ENCODE measurements at places on chromosomes 5 and 9.

DNA sequence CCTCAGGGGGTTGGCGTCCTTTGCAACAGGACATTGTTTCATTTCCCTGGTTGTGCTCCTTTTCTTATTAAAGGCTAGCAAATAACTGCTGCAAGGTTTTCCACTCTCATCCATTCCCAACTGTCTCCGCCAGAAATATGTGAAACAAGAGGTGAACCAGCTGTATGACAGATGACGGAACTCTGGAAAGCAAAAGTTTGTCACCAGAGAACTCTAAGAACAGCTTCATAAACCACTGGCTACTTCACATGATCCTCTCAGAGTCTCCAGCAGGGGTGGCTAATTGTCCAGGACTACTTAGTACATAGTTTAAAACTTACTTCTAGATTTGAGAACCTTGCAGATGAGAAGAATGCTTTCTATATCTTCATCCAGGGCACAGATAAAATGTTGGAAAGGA lies 195.9 kb upstream of the RAD23B start:
- DNase-seq: no peak

DNA sequence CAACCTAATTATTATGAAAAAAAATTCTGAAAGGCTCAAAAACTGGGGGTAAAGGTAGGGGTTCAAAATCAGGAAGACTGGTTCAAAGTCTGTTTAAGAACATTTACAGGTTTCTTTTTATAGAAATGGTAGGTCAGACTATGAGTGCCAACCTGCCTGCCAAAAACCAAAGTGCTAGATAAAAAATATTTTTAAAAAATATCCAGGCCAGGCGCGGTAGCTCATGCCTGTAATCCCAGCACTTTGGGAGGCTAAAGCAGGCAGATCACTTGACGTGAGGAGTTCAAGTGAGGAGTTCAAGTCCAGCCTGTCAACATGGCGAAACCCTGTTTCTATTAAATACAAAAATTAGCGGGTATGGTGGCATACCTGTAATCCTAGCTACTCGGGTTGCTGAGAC lies 67.0 kb downstream of the NR3C1 start:
- DNase-seq: no peak

- DNase-seq: no peak
Observed at GRCh38 chr5:169494941-169495548, 88.5 kb upstream of the SPDL1 start.

DNA sequence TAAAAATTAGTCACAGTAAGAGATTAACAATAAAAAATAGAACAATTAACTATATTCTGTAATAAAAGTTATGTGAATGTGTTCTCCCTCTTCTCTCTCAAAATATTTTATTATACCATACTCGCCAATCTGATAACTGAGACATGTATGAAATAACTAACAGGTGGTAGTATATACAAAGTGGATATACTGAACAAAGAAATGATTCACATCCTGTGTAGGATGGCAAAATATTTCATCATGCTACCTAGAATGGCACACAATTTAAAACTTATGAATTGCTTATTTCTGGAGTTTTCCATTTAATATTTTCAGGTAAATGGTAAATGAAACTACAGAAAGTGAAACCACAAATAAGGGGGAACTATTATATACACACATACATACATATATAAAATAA lies 152.5 kb downstream of the RNF180 start:
- DNase-seq: no peak

- DNase-seq: no peak
Observed at GRCh38 chr9:125972012-125972729, 225.0 kb downstream of the PBX3 start.

- no peak for DNase-seq
Observed at GRCh38 chr5:114266374-114266773, 95.5 kb upstream of the KCNN2 start.

GRCh38 chr5:42923710-42924109 lies 112.0 kb upstream of the SELENOP start:
- no peak for DNase-seq

DNA sequence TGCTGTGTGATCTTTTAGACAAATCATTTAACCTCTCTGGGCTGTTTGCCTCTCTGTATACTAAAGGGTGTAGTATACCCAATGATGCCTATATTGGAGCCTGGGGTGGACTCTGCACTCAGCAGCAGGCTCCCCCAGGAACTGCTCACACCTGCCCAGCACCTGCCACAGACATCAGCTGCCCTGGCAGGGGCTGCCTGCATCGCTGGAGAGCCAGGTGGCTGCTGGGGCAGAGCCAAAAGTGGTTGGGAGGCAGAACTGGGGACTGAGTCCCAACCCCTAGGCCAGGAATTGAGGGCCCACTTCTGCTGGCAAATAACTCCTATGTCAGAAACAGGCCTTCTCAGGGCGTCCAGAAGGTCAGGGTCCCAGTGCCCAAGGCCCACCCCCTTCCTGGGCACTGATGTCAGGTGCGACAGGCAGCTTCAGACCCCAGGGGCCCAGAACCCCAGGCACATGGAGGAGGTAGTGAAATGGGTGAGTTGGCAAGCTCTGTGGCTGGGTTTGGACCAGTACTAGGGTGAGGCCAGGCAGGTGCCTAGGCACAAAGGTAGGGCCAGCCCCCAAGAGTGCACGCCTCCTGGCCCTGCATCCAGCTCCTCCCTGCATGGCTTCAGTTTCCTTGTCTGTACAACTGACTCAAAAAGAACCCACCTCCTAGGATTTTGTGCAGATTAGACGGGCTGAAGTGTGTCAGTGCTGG lies 5.8 kb downstream of the UNC5A start:
- no peak for DNase-seq

DNA sequence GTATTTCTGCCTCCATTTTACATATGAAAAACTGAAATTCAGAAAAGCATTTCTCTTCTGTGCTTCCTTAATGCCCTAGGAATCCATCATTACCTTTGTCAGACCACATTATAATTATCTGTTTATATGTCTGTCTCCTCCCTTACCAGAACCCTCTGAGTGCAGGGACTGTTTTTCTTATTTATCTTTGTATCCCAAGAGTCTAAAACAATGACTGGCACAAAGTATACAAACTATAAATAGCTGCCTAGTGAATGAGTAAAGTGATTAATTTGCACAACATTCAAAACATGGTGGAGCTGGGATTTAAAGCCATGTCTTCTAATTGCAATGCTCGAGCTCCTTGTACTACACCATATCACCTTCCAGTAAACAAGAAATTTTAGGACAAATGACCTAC lies 49.3 kb upstream of the HK3 start:
- no peak for DNase-seq

- no peak for DNase-seq
Observed at GRCh38 chr9:95510709-95511615, 5.8 kb downstream of the PTCH1 start.

- no peak for DNase-seq
Observed at GRCh38 chr9:86452201-86452828, 98.1 kb upstream of the TUT7 start.

GRCh38 chr5:113652161-113652560 lies 138.7 kb downstream of the YTHDC2 start:
- no peak for DNase-seq

GRCh38 chr9:87661241-87661640 lies 64.7 kb upstream of the CTSL start:
- DNase-seq: no peak

DNA sequence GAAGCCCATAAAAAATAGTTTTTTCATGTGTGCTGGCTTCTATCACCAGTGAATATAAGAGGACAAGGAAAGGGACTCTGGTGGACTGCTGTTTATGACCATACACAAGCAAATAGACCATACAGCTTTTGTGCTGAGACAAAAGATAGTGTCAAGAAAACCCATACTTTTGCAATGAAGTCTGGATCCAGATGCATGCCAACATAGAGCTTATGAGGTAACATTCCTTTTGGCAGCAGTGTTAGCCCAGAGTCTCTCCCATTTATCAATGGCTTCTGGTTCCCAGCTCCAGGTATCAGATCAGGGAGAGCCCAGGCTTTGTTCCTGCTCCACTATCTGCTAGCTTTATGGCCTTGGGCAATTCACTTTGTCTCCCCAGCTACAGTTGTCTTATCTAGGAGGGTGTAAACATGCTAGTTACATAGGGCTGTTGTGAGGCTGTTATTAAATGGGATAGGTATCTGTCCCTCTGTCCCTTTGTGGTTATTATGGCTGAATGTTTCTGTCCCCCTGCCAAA lies 55.6 kb downstream of the CCDC192 start:
- DNase-seq: no peak

GRCh38 chr9:80878556-80878955 lies 810.8 kb downstream of the TLE1 start:
- DNase-seq: no peak

DNA sequence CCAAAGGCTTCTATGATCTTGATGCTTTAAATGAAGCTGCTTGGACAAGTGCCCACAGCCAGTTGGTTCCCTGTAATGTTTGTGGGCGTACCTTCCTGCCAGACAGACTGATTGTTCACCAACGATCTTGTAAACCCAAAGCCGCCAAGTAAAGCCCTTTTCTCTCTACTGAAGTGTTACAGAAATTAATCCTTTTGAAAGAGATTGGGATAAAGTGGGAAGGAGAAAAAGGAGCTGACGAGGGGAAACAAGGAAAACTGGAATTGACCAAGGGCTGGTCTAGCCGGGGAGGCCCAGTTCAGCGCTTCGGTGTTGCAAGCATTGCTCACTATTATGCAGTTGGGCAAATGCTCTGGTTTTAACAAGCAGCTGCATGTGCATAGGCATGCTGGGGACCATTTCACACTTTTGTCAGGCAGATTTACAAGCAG lies 53.2 kb downstream of the ZNF474 start:
- no peak for DNase-seq

GRCh38 chr5:147426640-147427327 lies 83.1 kb downstream of the DPYSL3 start:
- DNase-seq: no peak

- DNase-seq: no peak
Observed at GRCh38 chr5:84825606-84826005, 440.9 kb upstream of the EDIL3 start.

DNA sequence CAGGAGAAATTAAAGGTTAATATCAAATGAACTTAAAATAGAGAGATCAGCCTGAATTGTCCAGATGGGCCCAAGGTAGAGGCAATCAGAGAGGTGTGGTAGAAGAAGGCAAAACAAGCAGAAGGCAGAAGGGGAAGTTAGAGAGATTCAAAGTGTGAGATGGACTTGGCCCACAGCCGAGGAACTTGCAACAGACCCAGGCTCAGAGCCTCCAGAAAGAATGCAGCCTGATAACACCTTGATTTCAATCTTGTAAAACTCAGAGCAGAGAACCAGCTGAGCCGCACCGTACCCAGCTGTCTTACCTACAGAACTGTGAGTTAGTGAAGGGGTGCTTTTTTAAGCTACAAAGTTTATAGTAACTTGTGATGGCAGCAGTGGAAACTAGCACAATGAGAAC lies 190.9 kb downstream of the RFK start:
- no peak for DNase-seq

- DNase-seq: no peak
Observed at GRCh38 chr9:105291422-105291859, 47.0 kb downstream of the SLC44A1 start.

DNA sequence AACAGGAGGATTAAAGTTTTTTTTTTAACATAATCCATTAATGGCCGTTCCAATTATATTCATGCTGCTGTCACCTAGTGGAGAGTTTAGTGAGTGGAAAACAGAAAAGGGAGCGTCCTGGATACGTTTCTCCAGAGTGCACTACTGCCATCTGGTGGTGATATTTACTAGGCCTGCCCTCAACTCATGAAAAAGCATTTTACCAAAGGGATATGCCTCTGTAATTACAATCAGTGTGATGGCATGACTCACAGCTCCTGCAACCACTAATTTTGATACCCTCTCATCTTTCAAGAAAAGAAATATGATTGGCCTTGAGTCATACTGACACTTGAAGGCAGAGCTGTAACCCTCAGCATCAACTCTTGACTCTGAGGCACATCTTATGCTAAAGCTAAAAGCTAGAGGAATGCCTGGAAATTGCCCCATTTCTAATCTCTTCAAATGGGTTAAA lies 20.1 kb downstream of the MINAR2 start:
- no peak for DNase-seq

DNA sequence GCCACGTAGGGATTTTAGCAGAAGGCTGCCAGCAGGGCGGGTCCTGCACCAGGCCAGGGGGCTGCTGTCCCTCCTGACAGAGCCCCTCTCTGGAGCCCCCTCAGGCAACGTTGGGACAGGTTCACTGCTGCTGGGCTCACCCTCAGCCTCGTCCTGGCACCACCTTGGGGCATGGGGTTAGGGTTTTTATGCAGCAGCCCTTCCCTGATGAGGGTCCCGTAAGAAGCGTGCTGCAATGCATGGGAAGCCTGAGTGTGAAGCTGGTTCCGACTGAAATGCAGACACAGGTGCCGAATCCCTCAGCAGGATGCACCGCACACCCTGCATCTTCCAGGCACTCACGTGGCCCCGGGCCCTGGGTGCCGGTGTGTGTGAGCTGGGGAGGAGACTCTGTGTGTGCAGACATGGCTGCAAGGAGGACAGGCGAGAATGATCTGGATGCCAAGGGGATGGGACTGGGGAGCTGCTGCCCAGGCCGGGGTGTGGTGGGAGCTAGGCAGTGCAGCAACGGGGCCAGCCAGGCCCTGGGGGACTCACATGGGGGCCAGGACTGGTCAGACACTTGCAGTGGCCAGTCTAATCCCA lies 27.1 kb downstream of the ZDHHC11B start:
- no peak for DNase-seq

DNA sequence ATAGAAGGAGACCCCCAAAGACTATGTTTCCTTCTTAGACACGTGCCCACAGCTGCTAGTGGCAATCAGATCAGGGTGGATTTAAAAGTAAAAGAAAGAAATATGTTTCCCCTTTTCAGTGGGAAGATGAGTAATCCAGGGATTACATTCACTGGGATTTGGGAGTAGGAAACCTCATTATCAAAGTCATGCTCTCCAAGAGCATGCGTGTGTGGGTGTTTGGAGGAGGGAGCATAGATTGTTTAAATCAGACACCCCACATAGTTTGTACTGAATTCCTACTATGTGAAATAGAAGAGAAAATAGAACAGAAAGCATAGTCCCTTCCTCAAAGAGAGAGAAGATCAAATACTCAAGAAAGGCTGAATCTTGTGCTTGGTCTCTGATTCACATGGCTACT lies 65.5 kb upstream of the TBCA start:
- no peak for DNase-seq

GRCh38 chr5:120465436-120465961 lies 1.4 kb downstream of the PRR16 start:
- DNase-seq: no peak

DNA sequence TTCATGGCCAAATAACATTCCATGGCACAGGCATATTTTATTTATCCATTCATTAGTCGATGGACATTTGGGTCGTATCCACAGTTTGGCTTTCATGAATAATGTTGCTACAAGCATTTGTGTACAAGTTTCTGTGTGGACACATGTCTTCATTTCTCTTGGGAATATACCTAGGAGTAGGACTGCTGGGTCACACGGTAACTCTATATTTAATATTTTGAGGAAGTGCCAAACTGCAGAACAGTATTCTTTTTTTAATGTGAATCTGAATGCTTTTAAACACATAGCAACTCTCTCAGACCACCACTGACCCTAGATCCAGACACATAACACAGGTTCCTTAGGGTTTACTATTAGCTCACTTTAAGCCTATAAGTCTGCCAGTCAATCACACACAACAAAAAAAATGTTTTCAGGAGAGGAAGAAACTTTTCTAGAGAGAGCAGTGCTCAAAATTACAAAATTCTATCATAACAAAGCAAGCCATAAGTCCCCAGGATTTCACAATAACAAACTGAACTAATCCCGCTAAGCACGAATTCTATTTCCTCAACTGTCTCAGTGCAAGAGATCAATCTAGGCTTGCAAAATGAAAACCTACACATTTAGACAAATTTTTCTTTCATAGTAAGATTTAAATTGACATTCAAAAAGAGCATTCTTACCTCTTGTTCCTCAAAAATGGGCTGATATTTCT lies 41.8 kb upstream of the GABBR2 start:
- DNase-seq: no peak

GRCh38 chr5:113510836-113511451 lies 2.5 kb upstream of the YTHDC2 start:
- no peak for DNase-seq
